ENCODE measurements at places on chromosomes 3 and 15.

DNA sequence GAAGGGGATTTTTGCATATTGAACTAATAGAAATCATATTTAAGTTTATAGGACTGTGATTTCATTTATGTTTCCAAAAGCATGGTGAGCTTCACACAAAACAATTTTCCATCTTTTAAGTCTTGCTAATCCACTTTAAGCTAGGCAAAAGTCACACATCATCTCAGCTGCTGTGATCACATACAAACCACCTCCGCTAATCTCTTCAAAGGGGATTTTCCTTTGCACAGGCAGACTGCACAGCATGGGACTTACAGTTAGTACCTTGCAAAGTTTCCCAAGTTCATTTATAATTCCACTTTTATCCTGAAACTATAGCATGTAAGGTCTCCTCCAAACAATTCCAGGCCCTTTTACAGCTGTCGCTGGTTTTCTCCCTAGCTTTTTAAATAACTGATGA is 225.1 kb upstream of the CNTN3 start:
- DNase-seq, result no peak

DNA sequence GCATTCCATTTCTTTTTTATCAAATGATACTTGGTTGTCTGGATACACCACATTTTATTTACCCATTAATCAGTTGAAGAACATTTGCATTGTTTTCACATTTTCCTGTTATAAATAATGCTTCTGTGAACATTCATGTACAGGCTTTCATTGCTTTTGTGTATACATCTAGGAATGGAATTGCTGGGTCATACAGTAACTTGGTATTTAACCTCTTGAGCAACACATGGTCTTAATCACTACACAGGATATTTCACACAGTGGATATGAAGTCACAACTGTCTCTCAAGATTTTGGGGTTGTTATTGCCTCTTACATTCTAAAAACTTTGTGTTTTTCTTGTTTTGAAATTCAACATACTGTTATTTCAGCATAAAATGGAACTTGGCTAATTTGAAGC is 48.2 kb downstream of the C3orf85 start:
- no peak for DNase-seq

DNA sequence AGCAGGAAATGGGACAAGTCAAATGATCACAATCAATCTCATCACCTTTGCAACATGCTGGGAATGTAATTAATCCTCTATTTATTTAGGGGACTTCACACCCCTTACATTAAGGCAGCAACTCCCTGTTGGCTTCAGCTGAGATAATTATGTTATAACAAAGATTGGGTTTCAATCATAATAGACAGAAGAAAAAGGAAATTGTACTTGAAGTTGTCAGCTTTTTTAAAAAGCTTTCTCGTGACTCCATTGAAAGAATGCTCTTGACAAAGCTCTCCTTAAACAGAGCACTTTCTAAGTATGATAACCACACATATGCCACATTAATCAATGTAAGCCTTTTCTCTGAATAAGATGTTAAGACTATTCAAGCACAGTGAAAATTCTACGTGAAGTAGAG is 65.7 kb downstream of the SHQ1 start:
- DNase-seq, result no peak

- DNase-seq, result no peak
Measured at GRCh38 chr3:188752850-188753249, 418.9 kb upstream of the TPRG1 start.

DNA sequence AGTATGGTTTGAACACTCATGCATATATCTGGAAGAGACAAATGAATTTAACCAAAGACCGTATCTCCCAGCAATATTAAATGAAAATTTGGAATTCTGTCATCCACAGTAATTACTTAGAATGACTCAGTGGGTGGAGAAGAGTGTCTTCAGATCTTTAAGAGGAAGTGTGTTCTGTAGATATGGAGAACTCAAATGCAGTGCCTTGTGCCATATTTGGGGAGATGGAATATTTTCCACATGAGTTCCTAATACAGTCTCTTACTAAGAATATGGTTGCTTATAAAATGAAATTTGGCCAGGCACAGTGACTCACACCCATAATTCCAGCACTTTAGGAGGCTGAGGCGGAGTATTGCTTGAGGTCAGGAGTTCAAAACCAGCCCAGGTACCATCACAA is 40.5 kb downstream of the ANO10 start:
- no peak for DNase-seq

- DNase-seq, result no peak
Measured at GRCh38 chr3:131283862-131284261, 97.7 kb upstream of the NUDT16 start.

GRCh38 chr3:127606981-127607595 is 8.9 kb downstream of the MCM2 start:
- no peak for DNase-seq

GRCh38 chr3:94064243-94064860 is 1.5 kb downstream of the NSUN3 start:
- no peak for DNase-seq

- no peak for DNase-seq
Measured at GRCh38 chr3:62705721-62706120, 169.5 kb downstream of the CADPS start.

DNA sequence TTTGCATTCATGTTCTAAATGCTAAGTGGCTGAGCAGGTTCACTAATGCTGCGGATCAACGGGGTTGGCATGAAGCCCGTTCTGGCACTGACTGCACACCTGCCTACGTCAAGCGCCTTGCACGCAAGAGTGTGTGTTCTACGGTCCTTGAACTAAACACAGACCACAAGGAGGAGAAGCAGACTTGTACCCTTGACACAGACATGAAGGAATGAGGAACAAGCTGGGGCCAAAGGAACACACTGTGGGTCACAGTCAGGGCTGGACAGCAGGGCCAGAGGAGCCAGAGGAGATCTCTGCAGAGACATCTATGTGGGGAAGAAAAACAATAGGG is 48.0 kb upstream of the LDHAL6B start:
- no peak for DNase-seq

GRCh38 chr3:69774029-69774428 is 34.8 kb downstream of the MITF start:
- no peak for DNase-seq

- no peak for DNase-seq
Measured at GRCh38 chr3:100266531-100266930, 5.7 kb downstream of the TBC1D23 start.

GRCh38 chr15:90812171-90812957 is 56.0 kb upstream of the FURIN start:
- no peak for DNase-seq

DNA sequence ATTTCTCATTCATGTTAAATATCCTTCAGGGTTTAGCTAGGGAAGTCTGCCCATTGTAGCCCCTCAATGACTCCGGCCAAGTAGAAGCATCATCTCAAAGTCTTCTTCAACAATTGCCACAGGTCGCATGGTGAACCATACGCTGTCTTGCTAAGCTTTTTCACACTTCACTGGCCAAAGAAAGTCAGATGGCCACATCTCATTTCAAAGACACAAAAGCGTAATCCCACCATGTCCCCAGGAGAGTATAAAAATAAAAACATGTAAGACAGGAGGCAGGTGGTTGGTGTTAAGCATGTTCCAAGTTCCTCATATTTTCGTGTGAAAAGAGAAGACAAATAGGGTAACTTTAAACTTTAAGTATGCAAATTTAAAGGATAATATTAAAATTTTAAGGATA is 147.4 kb downstream of the ERC2 start:
- DNase-seq, result no peak

DNA sequence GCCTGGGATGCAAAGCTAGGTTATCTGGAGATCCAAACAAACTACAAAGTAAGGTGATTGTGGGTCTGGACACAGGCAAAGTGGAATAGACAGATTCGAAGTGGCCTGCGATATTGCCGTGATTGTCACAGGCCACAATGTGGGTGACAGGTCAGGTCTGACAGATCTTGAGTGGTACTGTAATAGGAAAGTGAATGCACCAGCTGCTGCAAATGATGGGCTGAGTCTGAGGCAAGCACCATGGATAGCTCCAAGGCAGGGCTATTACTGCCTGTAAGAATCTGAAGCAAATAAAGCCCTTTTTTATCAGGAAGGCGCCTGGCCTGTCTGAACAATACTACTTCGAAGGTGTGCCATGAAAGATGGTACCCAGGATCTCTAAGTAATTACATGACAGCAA is 10.0 kb downstream of the ARMC8 start:
- DNase-seq, result no peak

- no peak for DNase-seq
Measured at GRCh38 chr3:141129049-141129448, 77.9 kb downstream of the SPSB4 start.

DNA sequence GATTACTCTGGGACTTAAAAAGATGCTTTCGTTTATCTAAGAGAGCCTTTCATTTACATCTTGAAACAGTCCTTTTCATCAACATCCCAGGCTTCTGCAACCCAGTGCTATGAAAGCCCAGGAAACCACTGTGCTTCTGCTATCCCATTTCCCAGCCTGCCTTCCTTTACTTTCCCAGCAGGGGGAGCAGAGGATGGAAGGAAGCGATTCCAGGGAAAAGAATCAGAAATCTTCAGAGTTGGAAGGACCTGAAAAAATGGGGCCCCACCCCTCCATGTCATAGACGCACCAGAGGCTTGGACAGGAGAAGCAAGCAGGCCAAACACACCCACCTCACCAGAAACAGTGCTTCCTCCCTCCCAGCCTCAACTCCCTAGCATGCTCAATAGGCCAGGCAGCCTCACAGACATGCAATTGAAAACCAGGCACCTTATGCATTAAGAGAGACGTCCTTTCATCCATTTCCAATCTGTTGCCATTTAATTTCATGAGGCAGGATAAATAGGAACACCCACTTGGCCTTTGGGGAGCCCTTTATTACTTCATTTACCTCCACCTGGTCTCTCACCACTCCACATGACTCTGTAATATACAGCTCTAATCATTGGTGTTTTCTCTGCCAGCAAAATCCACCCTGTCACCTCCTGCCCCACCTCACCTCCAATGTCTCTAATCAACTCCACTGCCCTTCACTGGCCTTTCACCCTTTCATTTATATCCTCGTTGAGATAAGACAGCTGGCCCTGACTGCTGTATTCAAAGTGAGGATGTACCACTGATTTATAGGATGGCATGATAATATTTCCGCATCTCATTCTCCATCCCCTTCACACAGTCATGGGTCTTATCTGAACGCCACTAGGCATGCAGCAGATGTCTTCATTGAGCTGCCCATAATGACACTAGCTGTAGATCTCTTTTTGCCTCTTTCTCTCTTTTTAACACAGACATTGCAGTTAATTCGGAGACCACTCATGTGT is 583.9 kb downstream of the NTRK3 start:
- DNase-seq, result no peak

All from stimulated activated CD8-positive, alpha-beta memory T cell treated with anti-CD3 and anti-CD28 coated beads, Interleukin-15, amount 100 ng/mL, for 4 hours (primary cell).